H9 (cell line): ENCODE measurements at places on chromosomes 2 and 18. TPM values are rescaled to one million over a fixed set of nuclear protein-coding genes. Genes with fewer than 3 reads are reported as not detected.

- no peaks in the 10 kb centered on the region; the same call in 1 of the 2 replicates for H3K4me1 ChIP-seq
- H3K27ac ChIP-seq, result no peak overlapping the region
- H3K27me3 ChIP-seq, result no peaks in the 10 kb centered on the region
These were observed 55.7 kb upstream of the LYPD1 start for GRCh38 chr2:132725748-132726147.

- no peaks in the 10 kb centered on the region for H3K36me3 ChIP-seq
- no peak overlapping the region for H3K27ac ChIP-seq
- H3K27me3 ChIP-seq, result no peaks in the 10 kb centered on the region
- H3K4me3 ChIP-seq, result no peak overlapping the region
- DNase-seq, result no peak
- H3K4me1 ChIP-seq, result no peaks in the 10 kb centered on the region; the same call in 1 of the 2 replicates
These were observed 134.4 kb upstream of the SLC1A4 start for GRCh38 chr2:64854773-64855237.

Gene LONRF2
- total RNA-seq, result 2.4 and 2.7 TPM in 2 replicates

Gene ORC4
- total RNA-seq, result 66.0 and 72.9 TPM in 2 replicates
